ENCODE measurements at places on chromosomes 16 and 17.
A peak's percentile ranks its signal among the peaks of the same experiment; 100 is the strongest.

- DNase-seq, result no peak
Observed at GRCh38 chr16:57704905-57705852, 10.6 kb downstream of the DRC7 start.

DNA sequence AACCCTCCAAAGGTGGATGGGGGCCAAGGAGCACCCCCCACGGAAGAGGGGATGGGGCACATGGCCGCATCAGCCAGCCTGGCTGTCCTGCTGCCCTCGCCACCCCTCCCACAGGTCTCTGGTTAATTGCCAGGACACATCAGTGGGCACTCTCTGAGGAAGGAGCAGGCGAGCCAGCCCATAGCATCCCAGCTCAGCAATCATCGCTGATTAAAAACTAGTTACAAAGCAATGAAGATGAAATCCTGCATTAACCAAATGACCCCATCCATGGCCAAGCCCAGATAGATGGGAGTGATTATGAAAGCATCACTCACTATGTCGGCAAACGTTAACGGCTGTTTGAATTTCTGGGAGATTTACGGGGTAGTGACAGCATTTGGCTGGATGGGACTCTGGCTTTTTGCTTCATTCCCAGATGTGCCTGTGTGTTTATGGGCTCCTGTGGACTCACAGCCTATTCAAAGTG, 45.3 kb downstream of the CCDC182 start:
- DNase-seq, result no peak

DNA sequence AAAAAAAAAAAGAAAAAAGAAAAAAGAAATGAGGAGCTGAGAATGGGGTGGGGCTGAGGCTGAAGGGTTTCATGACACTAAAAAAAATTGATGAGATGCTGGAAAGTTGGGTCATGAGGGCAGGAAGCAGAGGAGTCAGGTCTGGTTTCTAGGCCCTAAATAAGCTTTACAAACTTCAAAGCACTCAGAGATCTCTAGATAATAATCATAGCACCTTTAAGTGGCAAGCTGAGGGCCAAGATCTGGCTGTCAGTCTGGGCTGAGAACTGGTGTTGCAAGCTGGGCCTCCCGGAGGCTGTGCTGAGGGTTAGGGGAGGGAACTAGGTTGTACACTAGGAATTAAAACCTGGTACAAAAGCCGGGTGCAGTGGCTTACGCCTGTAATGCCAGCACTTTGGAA, 6.4 kb downstream of the ZNF764 start:
- DNase-seq, result peak; percentile 65

DNA sequence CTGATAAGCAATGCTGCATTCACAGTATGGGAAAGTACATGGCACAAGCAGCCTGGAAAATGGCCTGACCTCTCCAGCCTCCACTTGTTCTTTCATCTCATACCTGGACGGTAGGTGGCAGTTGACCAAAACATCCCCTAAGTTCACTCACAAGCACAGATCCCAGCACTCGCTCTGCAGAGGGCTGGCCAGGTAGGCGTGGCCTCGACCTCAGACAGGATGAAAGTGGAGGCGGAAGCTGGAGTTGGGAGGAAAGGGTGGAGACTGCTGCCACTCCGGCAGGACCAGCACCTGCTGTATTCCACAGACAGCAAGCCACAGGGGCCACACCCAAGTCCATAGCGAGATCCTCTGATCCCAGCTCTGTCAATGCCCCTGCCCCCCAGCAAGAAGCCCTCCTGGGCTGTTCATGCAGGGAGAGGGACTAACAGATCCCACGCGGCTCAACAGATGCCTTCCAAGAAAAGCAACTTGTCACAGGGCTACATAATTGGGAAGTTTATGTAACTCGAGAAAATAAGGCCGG, 31.3 kb downstream of the ZCCHC14 start:
- DNase-seq, result no peak

GRCh38 chr17:38898812-38899348, 26.5 kb upstream of the LASP1NB start:
- DNase-seq, result peak; percentile 91

DNA sequence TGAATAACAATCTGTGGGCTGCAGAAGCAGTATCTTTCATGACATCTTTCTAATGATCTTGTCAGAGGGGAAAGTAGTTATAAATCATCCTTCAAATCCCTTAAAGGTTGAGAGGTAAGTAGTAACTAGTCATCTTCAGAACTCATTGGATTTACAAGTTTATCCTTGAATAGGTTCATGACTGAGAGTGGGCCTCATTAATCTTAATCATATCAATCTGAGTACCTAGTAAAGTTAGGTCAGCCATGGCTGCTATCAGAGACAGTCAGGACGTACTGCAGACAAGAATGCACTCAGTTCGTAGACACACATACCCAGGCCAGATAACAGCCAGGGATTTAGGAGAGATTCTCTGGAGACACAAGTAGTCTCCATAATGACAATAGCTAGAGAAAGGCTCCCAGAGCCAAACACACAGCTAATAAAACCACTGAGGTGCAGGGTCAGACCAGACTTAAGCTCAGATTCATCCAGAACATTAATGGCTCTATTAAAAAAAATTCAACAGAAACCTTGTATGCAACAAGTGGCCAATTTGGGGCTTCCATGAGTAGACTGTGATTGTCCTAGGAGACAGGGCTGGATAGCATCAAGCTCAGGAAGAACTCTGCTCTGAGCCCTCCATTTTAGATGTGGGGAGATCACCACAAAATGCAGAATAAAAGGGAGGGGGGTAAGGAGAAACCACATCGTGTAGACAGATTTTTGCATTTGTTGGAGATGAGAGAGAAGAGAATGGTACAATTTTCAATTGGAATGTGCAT, 65.8 kb downstream of the TBX4 start:
- DNase-seq, result no peak

DNA sequence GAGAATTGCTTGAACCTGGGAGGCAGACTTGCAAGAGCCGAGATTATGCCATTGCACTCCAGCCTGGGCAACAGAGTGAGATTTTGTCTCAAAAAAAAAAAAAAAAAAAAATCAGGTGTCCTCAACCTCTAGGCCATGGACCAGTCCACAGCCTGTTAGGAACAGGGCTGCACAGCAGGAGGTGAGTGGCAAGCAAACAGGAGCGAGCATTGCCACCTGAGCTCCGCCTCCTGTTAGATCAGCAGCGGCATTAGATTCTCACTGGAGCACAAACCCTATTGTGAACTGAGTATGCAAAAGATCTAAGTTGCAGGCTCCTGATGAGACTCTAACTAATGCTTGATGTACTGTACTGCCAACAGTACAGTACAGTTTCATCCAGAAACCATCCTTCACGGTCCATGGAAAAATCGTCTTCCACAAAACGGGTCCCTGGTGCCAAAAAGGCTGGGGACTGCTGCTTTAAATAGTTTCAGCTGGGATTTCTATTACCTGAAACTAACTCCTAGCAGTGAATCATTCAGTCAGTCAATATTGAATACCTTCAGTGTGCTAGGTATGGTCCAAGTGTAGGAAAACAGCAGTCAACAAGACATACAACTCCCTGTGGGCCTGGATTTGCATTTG, 56.3 kb upstream of the DHX40 start:
- no peak for DNase-seq

GRCh38 chr17:63998050-63998720, at the start of gene PRR29:
PRR29 (plus strand) TSS chr17:63998351; CDS start chr17:63998365, 14 bp downstream.
- peak; percentile 67 for DNase-seq

DNA sequence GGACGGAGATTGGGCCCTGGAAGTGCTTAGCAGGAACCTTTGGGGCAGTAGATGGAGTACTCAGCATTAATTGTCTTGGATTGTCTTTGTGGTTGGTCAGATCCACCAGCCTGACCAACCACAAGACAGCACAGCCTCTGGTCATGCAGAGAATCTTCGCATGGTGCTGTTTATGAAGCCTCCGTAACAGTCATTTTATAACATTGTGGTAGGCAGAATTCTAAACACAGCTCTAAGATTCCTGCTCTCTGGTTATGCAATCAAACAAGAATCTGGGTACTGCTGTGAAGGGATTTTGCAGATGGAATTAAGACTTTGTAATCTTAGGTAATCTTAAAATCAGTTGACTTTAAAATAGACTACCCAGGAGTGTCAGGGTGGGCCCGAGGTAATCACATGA, 312.2 kb upstream of the GOT2 start:
- DNase-seq, result no peak

DNA sequence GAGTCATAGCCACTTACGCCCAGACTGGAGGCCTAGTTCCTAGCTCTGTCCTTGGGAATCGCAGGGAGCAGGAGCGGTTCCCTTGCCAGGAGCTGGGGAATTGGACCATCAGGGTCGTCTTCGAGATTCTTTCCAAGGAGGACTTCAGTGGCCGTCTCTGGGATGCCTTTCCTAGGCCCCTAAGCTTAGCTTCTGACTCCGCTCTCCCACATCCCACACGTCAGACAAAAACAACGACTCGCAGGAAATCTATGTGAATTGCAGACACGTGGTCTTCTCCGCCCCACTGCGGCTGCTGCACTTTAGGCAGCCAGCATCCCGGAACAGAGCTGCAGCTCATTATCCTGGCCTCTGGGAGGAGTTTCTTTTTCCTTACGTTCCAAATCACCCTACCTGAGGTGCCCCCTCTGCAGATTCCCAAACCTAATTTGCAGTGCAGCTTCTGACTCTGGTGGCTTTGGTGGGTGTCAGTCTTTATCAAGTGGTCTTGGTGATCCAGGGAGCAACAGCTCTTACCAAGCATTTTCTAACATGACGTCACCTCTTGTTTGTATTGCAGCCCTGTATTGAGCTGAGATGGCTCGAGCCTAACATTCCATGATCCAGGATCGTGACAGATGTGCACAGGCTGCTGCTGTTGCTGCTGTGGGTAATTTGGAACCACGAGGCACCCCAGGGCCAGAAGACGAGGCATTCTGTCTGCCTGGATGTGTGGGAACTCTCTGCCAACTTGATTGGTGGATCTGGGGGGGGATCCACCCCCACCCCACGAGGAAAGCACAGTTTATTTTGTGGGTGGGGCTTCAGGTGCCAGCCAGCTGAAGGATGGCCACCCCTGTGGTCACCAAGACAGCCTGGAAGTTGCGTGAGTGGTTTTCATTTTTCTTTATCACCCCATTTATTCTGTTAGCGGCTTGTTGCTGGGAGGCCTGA, 1.1 kb downstream of the KATNB1 start:
- DNase-seq, result peak; percentile 39

GRCh38 chr17:29929006-29929532, 959 bp downstream of the SSH2 start:
- peak; percentile 18 for DNase-seq

DNA sequence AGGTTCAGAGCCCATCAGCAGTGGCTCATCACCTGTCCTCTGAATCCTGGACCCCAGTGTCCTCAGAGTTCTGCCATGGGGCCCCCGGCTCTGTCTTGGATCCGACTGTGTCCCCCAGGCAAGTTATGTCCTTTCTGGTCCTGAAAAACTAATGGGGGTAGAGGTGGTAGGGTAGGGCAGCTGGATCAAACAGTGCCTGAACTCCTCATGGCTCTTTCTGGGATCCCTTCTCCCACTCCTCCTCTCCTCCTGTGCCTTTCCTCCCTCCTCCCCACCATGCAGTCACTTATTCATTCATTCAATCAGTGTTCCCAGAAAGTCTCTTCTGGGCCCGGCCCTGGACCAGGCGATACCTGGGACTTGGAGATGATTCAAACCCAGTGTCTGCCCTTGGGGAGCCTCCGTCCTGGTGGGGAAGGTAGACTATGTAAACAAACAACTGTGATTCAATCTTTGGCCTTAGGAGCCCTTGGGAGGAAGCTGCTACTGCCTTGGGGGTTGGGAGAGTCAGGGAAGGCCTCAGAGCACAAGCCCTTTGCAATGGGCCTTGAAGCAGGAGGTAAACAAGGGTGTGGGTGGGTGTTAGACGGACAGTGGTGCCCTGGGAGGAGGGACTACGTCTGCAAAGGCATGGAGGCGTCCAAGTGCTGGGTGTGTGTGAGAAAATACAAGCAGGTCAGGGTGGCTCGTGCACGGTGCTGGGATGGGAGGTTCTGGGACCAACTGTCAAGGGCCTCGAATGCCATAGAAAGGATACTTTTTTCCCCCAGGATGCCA, 6.4 kb upstream of the FAM83G start:
- DNase-seq, result no peak

DNA sequence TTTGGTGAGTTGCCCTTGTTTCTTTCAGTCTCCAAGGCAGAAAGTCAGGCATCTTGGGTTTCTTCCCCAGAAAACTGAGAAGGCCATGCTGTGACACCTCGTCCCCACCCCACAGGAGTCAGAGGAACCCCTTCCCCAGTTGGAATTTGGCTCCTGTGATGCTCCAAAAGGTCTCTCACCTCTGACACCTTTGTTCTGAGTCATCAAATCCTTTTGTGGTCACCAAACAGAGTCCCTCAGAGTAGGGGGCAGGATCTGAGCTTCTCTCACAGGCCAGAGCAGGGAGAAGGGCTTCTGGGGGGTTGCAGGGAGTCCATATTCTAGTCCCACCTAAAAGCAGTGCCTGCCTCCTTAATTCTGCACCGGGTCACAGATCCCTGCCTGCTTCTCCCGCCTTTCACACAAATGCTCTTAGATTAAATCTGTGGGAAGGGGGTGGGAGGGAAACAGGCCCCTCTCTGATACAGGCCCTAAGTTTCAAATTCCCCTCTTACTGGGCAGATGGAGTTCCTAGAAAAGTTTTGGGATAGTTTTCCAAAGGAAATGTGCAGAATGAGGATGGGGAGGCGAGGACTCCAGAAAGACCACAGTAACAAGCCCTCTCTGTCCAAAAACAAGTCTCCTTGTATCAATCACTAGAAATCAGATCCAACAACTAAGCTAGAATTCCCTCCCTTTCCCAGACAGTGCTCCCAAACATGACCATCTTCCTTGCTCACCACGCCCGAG, 1.3 kb downstream of the PHOSPHO1 start:
- no peak for DNase-seq

- no peak for DNase-seq
Observed at GRCh38 chr16:52367821-52368220, 179.1 kb downstream of the TOX3 start.

- DNase-seq, result no peak
Observed at GRCh38 chr17:31297090-31297489, at the start of gene OMG. OMG (minus strand) TSS chr17:31297239; CDS start chr17:31296331, 908 bp downstream.

DNA sequence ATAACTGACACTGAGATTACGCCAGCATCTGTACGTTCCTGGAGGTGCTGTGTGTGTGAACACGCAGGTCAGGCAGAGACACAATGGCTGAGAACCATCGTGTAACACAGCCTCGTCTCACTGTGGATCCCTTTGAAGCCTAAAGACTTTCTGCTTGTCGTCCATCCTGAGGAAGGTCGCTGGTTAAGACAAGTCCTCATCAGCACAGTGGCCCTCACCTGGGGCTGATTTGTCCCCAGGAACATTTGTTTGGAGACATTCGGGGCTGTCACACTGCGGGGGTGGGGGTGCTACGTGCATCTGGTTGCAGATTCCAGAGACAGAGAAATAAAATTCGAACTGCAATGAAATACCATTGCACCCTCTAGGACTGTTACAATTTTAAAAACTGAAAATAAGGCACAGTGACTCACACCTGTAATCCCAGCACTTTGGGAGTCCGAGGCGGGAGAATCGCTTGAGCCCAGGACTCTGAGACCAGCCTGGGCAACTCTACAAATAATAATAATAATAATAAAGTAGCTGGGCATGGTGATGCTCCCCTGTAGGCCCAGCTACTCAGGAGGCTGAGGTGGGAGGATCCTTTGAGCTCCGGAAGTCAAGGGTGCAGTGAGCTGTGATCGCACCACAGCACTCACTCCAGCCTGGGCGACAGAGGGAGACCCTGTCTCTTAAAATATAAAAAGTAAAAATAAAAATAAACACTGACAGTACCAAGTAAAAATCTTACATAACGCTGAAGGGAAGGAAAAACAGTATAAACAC, 112.0 kb upstream of the METRNL start:
- DNase-seq, result no peak
